ENCODE measurements at places on chromosomes 1 and 21.

GRCh38 chr21:40018871-40019475 is 151.7 kb downstream of the PCP4 start:
- no peak for DNase-seq

- no peak for DNase-seq
Measured at GRCh38 chr1:178944729-178945128, 73.9 kb upstream of the ANGPTL1 start.

- no peak for DNase-seq
Measured at GRCh38 chr21:27825035-27825434, 858.1 kb upstream of the ADAMTS5 start.

DNA sequence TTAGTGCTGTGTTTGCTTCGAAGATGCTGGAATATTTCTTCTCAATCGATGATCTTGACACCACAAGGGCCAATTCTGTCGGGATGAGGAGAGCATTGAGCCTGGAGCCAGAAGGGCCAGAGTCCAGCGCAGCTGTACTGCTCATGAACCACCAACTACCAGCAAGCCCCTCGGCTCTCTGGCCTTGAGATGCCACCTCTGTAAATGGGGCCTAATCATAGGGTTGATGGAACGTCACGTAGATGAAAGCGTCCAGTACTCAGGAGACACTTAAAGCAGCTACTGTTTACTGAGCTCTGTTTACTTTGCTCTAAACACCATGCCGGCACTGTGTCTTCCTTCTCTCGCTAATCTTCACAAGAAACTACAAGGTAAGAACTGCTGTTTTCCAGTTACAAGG is 26.3 kb downstream of the CCDC185 start:
- no peak for DNase-seq

DNA sequence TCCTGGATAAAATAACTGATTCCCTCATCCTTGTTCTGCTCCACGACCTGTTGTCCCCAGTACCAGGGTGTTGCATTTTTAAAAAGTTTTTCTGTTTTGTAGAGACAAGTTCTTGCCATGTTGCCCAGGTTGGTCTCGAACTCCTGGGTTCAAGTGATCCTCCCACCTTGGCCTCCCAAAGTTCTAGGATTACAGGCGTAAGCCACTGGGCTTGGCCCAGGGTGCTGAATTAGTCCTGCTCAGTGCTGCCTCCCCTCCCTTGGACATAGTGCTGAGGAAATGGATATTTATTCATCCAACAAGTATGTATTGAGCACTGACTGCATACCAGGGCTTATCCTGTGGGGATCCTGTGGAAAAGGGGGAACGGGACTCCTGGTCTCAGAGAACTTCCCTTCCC is 126.4 kb downstream of the PTPRU start:
- no peak for DNase-seq

DNA sequence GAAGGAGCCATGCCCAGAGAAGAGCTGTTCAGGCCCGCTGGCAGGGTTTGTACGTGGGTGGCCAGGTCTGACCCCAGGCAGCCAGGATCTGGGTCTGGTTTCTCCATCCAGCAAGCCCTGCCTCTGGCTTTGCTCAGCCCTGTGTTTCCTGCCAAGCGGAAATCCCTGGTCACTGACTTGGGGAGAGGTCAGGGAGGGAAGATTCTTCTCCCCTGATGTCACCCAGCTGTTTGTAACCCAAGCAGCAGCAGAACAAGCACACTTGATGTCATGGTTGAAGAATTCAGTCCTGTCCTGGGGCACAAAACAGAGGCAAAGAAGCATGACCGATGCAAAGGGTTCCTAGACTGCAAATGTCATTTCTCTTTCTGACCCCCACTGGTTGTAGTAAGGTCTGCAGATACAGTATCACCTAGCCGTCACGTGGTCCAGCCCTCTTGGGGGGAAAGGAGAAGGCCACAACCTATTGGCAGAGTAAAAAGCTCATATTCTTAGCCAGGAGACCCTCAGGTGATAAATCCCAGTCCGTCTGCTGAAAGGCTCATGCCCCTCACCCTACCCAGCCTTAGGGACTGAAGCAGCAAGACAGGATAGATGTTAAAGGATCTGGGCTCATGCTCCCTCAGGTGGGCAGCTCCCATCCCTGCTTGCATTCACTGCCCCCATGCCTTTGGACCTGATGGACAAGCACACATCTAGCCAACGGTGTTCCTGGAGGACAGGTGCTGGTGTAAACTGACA is 120.9 kb downstream of the SYT2 start:
- DNase-seq = no peak

GRCh38 chr1:207612762-207613161 is 32.2 kb upstream of the CR1L start:
- DNase-seq = no peak
